ENCODE measurements at places on chromosomes 6 and 20.

GRCh38 chr6:44805238-44805846 is 417.8 kb downstream of the CDC5L start:
- no peak for DNase-seq

- no peak for DNase-seq
These were observed 71.1 kb upstream of the NFATC2 start for GRCh38 chr20:51613580-51613979.

GRCh38 chr20:45368221-45368980 is 5.4 kb downstream of the SYS1 start:
- DNase-seq, result no peak

DNA sequence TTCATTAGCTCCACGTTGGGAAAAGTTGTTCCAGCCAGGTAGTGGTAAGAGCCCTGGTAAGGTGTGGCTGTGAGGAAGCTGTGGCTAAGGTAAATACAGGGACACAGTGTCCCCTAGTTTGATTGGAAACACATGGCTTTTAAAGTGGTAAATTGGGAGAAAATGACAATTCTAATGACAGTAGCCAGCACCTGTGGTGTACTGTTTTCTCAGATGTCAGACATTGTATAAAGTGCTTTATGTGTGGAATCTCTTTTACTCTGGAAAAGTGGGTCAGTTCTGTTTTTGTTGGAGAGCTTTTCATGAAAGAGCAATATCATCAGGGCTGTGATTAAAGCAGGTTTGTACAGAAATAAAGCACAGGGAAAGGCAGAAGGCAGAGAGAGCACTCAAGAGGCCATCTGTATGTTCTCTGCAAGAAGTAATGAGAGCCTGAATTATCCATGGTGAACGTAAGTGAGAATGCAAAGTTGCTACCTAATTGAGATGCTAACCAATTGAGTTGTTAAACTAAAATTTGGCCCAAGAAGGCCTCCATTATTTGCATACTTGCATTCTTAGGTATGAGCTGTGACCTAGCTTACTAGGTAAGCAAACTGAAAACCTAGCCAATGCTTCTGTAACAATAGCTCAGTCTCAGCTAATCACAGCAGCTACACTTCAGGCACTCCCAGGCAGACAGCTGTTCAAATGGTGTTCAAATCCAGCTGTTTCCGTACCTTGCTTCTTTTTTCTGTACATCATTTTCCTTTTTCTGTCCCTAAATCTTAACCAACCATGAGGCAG is 28.2 kb downstream of the MRAP2 start:
- DNase-seq, result no peak

GRCh38 chr6:160974304-160974771 is 17.2 kb upstream of the MAP3K4 start:
- DNase-seq, result no peak

GRCh38 chr6:3046295-3046694 is 22.0 kb upstream of the RIPK1 start:
- DNase-seq, result no peak

- no peak for DNase-seq
These were observed 83.4 kb downstream of the TFAP2A start for GRCh38 chr6:10331334-10331968.
